ENCODE measurements at places on chromosomes 11 and 22.

GRCh38 chr11:102799681-102800340, 1.9 kb upstream of the MMP1 start:
- DNase-seq: no peak

DNA sequence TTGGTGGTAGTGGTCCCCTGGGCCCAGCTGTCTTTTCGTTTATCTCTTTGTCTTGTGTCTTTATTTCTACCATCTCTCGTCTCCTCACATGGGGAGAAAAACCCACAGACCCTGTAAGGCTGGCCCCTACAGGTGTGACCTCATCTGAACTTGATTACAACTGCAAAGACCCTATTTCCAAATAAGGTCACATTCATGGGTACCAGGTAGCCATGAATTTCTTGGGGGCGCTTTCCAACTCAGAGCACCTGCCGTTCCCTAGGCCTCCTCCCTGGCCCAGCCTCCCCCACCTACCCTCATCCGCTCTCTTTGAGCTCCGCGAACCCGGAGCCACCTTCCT, 14.0 kb upstream of the RRP7A start:
- no peak for DNase-seq

DNA sequence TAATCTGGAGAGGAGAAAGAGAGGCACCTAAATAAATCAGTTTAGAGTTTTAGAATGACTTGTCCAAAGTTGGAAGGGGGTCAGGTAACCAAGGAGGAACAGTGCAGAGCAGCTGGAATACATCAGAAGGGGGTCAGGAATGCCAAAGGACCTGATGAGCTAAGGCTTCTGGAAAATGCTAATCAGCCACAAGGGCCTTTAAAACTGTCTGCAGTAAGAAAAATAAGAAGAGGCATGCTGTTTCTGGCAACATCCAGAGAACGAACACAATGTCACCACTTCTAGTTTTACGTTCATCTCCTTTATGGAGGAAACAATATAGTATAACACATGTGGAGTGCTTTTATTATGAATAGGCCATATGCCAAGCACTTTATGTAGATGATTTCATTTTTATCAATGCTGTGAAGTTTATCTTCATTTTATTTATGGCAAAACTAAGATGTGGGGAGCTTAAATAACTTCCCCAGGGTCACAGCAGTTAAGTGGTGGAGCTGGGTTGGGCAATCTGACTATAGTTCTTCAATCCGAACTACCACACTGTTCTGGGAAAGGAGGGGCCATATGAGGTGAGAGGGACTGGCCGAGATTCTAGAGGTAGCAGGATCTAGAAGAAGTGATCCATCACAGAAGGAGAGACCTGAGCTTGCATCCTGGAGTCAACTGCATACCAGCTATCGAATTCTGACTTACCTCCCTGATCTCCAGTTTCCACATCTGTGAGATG, 22.6 kb downstream of the ACO2 start:
- DNase-seq: no peak

DNA sequence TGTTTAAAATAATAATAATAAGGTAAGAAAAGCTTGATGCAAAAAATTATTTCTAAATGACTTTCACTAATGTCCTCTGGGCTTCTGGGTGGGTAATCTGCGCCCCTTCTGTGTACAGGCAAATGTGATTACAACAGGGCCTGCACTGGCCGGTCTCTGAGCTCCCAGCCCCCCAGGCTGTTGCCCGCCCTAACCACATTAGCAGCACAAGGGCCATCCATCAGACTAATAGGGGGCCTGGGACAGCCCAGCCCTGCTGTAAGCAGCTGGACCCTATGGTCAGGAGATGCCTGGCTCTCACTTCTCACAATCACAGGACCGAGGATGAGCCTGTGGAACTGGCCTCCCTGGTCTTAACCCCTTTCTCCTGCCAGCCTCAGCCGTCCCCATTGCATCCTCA, 388.4 kb downstream of the BUD13 start:
- no peak for DNase-seq

DNA sequence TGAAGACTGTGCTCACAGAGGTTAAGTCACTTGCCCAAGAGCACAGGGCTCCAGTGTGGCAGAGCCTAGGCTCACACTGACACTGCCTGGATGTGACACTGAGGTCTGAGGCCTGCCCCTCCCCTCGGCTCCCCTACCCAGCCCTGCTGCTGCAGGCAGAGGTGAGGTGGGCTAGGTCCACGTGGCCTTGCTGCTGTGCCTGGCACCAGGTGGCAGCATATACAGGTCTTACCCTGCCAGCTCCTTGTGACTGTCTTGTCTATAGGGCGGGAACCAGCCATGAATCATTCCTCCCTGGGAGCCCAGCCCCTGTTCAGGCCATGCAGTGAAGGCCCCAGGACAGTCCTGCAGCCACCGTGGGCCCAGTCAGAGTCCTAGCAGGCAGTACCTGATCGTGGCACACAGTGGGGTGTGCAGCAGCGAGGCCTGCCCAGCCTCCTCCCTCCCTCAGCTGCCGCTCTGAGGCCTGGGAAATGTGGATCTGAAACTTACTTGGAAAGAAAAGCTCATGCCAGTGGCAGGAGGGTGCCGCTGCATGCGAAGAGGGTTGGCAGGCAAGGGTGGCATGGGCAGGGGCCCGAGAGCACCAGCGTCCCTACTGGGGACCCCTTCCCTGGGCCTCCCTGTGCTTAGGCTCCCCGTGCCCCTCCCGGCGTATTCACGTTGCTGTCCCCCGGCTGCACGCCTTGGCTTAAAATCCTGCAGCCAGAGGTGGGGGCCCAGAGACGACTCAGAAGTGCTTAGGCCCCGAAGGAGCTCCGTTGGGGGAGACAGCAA, 1.2 kb upstream of the CERK start:
- DNase-seq: peak; percentile 62

- DNase-seq: peak; percentile 75
Measured at GRCh38 chr11:47152953-47153950, 23.4 kb downstream of the ARFGAP2 start.

DNA sequence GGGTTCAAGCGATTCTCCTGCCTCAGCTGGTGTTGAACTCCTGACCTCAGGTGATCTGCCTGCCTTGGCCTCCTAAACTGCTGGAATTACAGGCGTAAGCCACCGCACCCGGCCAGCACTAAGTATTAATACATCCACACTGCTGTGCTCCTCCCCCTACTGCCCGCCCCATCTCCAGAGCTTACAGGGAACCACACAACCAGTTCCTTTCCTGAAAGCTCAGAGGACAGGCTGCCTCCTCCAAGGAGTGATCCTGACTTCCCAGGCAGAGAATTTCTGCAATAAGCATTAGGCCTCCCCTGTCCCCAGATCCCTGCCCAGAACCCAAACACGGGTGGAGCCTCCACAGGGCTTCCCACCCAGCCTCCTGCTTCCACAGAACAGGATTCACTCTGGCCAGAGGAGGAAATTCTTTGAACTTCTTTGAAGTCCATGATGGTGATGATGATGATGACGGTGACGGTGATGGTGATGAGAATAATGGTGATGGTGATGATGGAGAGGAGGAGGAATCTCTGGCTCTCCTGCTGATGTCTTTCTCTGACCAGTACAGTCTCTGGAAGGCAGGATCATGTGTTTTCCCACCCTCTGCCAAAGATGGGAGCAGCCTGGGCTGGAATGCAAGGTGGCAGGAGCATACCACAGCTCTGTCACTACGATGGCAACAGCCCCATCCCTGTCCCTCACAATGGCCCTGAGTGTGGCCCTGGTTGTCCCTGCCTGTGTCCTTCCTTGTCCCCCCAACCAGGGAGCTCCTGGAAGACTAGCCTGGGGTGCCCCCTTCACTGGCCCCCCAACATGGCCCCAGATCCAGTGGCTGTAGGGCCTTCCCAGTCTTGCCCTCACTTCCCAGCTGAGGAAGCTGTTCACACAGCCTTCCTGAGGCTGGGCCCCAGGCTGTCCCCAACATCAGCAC, 33.5 kb upstream of the CSNK1E start:
- DNase-seq: no peak

DNA sequence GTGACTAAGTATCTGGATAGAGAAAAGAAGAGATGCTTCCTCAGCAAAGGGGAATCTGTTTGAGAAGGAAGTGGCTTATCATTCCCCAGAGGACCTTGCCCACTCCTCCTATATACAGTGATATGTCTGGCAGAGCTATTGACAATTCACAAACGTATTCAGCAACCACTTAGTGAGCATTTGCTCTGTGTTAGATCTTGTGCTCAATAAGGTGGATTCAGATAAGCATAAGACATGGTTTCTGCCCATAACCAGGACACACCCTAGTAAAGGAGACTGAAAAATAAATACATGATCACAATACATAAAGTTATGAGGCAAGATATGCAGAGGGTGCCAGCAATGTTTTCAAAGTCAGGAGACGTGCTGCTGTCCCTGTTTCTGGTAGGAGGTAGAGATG, 1.4 kb downstream of the TMEM9B start:
- no peak for DNase-seq

GRCh38 chr22:45631140-45631840, 40.3 kb upstream of the ATXN10 start:
- DNase-seq: no peak

DNA sequence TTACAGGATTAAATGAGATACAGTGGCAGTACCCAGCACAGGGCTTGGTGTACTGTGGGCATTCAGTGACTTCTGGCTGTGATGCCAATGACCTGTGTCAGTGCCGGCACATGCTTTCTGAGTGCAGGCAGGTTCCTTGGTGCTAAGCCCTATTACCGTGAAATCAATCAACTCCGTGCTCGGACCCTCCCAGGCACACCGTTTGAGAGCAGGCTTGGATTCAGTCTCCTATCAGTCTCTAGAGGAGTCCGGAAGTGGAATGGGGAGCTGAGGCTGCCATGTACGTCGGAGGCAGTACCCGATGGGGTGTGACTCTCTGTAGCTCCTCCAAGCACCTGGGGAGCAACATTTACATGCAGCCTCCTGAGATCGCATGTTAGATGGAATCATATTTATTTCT, 42.6 kb downstream of the CACNG2 start:
- no peak for DNase-seq

DNA sequence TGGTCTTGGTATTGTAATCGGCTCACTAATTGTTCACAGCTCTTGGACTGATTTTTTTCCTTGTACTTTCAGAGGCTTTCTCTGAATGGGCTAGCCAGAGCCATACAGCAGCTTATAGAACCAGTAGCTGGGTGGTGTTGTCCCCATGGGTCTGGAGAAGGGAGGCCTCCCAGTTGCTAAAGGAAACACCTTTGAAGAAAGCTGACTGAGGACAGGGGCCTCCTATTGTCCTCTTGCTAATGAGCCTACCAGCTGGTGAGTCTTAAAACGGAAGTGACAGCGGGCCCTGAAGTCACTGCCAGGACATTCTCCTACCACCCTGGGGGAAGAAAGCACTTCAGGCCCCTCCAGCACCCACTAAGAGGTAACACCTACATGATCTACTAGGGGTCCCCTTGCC, 9.9 kb downstream of the FADS3 start:
- DNase-seq: no peak

DNA sequence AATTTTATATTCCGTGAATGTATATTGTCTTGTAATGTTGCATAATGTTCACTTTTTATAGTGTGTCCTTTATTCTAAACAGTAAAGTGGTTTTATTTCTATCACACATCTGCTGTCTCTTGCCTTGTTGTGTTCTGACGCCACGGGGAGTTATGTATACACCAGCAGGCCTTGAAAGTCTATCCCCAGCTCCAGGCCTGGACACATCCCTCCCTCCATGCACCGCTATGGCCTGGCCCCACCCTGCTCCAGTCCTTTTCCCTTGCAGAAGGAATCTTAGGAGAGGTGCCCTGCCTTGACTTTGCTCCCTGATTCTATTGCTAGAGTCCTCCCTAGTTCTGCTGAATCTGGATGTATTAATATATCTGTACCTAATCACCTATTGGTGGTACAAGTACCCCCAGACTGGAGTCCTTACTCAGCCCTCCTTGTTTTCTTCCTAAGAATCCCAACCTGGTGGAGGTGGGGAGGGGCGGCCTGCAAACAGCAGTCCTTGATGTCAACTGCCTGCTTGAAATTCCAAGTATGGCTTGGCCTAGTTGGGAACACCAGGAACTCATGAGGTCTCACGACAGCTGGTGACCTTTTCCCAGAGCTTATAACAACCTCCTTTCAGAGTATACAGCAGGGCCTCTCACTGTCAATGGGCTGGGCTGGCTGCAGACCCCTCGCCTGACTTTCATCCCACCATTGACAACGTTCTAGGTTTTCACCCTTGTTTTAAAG, 61.6 kb downstream of the TIMP3 start:
- no peak for DNase-seq

DNA sequence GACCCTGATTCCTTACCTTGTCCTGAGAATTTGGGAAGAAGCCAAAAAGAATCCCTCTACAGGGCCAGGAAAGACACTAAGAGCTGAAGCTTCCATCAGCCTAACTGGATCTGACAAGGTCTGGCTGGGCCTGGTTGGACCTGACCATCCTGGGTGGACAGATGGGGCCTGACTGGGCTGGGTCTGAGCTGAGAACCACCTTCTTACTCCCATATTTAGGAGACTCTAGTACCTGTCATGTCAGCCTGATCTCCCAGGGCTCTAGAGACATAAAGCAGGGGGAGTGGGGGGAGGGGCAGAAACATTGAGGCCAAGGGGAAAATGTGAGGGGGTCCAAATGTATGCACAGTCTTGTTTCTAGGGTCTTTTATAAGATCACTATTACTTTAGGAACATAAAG, 129.9 kb downstream of the BUD13 start:
- no peak for DNase-seq

- no peak for DNase-seq
Measured at GRCh38 chr11:33952805-33953204, 60.9 kb upstream of the LMO2 start.

DNA sequence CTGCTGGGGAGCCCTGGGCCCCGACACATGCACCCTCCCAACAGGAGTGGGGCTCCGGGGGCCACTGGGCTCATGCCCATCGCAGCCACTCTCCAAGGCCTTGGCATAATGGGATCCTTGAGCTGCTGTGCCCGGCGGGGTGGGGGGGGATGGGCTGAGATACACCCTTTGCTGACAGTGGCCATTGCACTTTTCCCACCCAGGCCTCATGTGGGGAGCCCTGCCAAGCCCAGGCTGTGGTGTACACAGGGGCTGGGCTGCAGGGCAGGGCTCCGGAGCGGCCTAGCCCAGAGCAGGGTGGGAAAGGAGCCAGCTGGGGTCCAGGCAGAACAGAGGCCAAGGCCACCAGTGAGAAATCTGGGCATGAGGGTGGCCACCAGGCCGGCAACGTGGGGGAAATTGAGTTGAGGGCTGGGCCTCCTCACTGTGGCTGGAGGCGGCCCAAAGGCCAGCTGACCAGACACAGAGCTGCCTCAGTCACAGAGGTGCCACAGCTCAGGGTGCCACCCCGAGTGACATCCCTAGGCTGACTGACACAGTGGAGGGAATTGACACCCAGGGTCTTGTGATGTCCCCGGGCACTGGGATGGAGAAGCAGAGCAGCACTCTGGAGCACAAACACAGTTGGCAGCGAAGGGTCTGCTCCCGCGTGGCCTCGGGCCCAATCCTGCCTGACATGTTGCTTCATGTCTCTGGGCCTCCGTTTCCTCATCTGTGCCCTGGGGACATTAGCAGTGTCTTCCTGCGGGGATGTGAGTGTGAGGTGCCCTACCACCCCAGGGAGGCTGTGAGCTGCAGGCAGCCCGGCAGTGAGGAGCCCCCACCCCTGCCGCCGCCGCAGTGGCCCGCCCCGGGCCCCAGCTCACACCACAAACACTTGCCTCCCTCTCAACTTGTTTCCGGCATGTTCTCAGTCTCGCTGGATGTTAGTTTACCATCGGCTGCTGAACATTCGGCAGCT, 30.4 kb downstream of the RTN4R start:
- no peak for DNase-seq

Data from NCI-H1105 treated with DMSO at 0.1 percent for 48 hours (cell line).